Activated CD8-positive, alpha-beta memory T cell treated with anti-CD3 and anti-CD28 coated beads for 1 hour (primary cell): ENCODE measurements at places on chromosomes 3 and 15.

DNA sequence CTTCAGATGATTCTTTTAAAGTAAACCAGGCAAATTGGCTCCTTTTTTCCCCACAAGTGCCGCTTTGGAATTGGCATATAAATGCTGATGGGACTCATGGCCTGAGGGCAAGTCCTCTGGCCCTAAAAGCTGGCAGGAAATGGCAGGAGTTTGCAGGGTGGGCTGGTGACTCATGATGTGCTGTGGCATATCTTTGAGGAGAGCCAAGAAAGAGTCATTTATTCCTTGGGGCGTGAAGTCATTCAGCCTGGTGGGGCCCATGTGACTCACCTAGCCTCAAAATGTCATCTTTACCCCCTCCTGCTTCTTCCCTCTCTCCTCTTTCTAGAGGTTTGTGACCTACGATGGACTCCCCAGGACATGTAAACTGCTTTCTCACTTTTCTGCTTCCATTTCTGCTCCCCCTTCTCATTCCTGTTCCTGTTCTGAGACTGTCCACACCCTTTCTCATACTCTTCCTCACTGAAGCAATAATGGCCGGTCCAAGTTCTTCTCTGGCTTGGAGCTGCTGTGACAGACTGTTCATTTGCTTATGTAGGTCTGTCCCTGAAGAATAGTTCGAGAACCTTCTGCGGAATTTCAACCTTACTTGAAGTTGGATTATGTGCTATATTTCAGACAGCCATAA is 326.1 kb downstream of the SATB1 start:
- DNase-seq = no peak

- DNase-seq = no peak
Measured at GRCh38 chr3:57019057-57019456, 41.4 kb upstream of the SPATA12 start.

DNA sequence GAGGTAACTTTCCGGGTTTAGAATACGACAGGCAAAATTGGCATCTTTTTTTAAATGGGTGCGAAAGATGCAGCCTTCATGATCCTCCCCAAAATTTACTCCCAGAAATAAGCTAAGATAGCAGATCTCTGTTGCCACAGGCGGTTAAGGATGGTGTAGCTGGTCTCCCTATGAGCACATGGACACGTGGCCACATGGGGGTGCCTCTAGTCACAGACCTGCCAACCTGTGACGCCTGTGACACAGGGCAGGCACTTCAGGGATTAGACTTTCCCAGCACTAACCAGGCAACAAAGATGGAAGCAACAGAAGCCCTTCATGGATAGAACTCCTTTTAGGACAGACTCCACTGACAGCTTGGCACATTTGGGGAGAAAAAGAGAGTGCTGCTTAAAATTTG is 320.3 kb downstream of the THSD4 start:
- no peak for DNase-seq

- DNase-seq = no peak
Measured at GRCh38 chr3:108780235-108780634, 23.0 kb upstream of the RETNLB start.

DNA sequence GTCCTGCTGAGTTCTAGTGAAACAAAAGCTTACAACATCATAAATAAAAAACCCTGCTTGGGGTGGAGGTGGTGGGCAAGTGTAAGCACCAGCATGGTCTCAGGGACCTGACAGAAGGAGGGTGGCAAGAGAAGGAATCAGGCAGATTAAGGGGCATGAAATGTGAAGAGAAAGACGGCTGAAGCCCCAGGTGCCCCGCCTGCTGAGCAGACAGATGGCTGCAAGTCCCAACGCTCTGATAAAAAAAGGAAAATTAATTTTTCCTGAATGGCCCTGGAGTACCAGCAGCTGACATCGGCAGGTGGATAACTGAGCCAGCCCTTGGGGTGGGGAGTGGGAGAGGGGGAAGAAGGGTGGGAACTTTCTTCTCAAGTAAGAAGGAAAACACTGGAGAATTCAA is 137.9 kb downstream of the XXYLT1 start:
- no peak for DNase-seq

- DNase-seq = no peak
Measured at GRCh38 chr3:120102232-120102631, 8.0 kb upstream of the GSK3B start.

- no peak for DNase-seq
Measured at GRCh38 chr3:50236484-50237132, 604 bp downstream of the GNAI2 start.

DNA sequence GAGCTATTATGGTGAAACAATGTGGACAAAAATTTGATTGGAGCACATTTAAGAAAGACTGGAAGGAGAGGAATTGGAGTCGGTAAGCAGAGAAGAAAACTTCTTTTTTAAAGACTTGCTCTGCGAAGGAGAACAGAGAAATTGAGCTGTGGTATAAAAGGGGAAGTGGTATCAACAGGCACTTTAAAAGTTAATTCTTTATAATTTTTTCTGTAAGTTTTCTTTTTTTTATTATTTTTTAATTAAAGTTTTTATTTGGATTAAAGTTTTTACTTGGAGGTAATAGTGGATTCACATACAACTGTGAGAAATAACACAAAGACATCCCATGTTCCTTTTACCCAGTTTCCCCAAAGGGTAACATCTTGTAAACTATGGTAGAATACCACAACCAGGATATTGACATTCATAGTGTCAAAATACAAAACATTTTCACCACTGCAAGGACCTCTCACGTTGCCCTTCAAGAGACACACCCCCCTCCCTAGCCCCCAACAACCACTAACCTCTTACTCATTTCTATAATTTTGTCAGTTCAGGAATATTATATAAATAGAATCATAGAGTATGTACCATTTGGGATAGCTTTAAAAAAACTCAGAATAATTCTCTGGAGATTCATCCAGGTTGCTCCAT is 33.8 kb upstream of the XIRP1 start:
- DNase-seq = no peak

- no peak for DNase-seq
Measured at GRCh38 chr3:73399106-73399505, 225.6 kb downstream of the PDZRN3 start.

GRCh38 chr15:98881526-98882520 is 125.8 kb downstream of the PGPEP1L start:
- no peak for DNase-seq

- DNase-seq = no peak
Measured at GRCh38 chr3:47193871-47194859, 30.3 kb upstream of the SETD2 start.

DNA sequence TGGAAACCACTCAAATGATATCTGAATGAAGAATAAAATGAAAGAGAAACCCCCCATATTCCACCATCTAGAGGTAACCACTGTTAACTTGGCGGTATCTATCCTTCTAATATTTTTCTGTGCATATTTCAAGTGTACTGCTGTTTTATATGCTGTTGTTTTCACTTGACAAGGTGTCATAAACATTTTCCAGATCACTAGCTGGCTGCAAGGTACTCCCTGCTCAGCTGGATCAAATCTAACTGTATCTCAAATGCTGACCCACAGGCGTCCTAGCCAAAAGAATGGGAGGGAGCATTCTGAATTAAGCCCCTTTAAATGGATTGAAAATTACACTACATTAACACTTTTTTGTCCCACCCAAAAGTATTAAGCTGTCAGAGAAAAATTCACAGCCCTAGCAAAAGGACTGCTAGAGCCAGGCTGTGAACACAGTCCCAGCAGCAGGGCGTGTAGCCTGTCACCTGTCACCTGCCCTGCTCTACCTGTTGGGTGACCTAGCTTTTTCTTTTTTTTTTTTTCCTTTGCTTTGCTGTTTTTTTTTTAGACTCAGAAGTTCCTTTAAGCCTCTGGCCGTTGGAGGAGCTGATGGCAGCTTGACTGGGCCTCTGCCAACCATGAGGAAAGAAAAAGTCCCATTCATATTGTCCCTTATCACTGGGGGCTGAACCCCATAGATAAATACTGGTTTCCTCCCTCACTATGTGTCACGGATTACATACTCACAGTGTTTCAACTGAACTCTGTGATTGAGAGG is 93.7 kb upstream of the TSC22D2 start:
- no peak for DNase-seq

DNA sequence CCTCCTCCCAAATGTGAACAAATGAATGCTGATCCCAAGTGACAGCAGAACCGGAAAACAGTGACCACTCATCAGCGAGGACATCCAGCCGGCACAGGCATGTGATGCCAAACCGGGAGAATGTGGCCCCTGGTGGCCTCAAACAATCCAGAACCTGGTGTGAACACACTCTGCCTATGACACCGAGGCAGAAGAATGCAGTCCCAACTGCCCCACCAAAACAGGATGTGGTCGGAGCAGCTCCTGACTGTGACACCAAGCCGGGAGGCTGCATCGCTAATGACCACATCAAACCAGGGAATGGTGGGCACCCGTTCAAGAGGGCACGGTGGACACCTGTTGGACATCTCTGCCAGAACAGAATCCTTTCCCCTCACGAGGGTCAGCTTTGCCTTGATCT is 15.4 kb downstream of the SCN5A start:
- DNase-seq = no peak

DNA sequence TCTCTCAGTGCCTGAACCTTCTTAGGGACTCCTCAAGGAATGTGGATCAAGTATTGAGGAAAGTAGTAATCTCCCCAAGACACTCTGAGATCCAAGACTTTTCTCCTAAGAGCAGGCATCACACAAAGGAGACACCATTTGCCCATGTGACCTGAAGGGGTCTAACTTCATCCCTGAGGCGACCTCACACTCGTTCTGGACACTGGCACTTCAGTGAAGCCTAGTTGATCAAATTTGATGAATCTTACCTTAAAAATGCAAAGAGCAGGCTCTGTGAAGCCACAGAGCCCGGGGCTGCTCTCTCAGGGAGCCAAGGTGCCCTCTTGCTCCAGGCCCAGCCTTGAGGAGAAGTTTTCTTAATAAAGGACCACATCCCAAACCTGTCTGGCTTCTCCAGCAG is 64.3 kb downstream of the SCN11A start:
- DNase-seq = no peak

DNA sequence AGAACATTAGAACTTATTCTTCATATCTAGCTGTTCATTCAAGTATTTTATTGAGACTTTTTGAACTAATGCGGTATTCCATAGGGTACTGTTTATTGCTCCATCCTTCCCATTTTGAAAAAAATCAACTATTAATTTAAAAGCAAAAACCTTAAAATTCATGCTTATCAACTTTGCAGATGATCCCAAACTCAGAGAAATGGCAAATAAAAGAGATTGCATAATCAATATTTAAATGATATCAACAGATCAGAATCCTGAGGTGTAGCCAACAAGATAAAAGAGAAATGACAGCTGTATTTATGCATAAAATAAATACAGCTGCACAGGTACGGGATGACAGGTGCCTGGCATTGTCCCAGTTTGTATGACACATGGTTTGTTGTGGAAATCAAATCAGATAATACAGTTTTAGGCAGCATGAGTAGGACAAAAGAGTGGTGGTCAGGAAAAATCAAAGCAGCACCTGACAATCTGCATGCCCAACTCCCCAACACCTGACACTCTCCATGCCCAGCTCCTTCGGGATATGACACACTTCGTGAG is 42.4 kb upstream of the CMTM8 start:
- no peak for DNase-seq

DNA sequence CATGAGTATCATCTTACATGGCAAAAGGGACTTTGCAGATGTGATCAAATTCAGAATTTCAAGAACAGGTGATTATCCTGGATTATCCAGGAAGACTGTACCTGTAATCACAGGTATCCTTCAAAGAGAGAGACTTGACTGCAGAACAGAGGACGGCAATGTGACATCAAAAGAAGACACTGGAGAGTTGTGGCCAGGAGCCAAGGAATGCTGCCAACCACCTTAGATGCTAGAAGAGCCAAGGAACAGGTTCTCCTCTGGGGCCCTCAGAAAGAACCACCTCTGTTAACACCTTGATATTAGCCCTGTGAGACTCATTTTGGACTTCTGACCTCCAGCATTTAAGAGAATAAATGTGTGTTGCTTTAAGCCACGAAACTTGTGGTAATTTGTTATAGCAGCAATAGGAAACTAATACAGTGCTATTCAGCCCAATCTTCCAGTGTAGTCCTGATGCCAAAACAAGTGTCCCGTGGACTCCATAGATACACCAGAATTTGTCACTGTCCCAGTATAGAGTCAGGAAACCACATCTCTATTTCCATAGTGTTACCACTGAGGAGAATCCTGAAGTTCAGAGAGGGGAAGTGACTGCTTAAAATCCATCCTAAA is 330.6 kb upstream of the TLE3 start:
- DNase-seq = no peak

DNA sequence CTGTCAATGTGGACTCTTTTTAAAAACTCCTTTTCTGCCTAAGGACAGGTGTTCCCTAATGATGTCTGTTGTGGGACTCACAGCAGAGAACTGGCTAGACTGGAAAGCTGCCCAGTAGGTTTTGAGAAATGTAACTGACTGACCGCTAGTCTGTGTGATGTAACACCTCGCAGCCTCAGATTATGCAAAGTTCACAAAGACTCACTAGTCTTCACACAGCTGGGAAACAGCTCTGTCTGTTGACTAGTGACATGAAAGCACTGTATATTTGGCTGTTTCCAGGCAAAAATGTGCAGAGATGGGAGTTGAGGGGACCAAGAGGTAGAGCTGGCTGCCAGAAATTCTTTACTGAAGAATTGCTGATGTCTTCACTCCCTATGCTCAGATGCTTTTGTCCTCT is 10.3 kb downstream of the PDZRN3 start:
- DNase-seq = no peak

DNA sequence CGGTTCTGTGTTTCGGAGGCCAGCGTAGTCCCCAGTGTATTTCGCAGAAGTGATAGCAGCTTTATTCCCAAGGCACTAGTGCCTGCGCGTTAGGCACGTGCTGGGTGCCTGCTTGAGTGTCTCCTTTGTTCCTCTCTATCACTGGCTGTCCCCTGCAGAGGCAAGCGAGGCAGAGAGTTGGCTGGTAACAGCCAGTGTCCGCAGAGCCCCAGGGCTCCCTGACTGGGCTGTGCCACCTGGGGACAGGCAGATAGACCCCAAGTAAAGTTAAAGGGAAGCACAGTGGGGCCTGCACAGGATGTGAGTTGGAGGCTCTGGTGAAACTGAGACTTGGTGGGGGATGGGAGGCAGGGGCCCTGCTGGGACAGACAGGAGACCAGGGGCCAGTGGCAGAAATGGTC is 50.7 kb downstream of the APBA2 start:
- DNase-seq = no peak

DNA sequence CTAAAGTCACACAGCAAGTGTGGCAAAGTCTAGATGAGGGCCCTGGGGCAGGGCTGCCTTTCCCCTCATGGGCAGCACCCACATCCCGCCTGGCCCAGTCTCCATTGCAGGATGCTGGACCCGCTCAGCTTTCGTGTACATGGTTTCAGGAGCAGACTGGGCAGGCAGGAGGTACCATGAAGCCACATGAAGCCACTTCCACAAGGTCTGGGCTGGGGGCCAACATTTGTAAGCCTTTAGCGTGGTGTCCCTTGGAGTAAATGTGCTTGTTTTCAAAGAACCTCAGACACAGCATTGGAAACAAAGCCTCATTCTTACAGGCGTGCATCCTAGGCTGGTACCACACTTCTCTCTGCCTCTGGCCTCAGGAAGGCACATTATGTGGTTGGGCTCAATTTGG is 34.5 kb downstream of the UMPS start:
- no peak for DNase-seq

DNA sequence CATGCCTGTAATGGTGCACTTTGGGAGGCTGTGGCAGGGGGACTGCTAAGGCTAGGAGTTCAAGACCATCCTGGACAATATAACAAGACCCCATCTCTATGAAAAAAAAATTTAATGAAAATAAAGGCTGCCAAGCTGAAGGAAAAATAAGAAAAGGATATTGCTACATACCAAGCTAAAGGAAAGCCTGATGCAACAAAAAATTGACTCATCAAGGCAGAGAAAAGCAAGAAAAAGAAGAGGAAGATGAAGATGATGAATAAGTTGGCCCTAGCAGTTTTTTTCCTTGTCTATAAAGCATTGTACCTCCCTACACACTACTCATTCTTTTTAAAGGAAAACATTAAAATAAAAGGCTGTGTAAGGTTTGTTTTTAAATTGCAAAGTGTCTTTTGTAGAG is 441.9 kb upstream of the MDFIC2 start:
- DNase-seq = no peak
